ENCODE measurements at places on chromosomes 4 and X.
A peak's percentile ranks its signal among the peaks of the same experiment; 100 is the strongest.

DNA sequence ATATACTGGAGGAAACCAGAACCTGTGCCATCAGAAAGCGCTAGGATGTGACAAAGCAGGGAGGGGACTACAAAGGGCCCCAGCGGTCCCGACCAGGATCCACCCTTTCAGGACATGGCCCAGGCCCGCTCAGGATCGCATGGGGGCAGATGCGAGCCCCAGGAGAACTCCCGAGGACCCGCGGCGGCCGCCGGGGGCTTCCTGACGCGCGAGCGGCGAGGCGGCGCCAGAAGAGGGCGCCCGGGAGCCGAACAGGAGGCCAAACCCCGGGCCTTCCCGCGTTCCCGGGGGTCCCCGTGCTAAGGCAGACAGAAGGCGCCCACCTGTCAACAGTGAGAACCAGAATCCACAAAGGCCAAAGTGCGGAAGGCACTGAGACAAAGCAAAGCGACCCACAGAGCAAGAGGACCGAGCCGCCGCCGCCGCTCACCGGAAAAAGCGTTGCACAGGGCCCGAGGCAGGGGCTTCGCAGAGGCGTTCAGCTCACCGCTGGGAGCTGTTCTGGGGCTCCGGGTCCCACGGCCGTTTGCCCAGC lies 7.3 kb upstream of the OPN1LW start:
- peak; percentile 37 for DNase-seq

DNA sequence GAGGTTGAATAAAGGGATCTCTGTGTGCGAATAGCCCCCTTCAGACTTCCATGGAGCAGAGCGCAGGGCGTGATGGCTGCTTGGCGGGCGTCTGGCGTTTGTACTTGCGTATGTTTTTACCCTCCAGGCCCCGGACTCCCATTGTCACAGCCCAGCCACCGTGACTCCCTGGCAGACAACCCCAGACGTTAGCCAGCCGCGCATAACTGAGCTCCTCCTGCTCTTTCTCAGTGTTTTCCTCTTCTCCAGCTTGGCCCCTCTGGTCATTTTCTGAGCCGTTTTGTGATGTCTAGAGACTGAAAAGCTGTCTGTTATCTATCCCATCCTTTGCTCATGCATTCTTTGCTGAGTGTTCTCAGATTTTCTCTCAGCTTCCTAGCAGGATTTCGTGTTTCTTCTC lies 54.3 kb downstream of the IGFBP7 start:
- no peak for DNase-seq

DNA sequence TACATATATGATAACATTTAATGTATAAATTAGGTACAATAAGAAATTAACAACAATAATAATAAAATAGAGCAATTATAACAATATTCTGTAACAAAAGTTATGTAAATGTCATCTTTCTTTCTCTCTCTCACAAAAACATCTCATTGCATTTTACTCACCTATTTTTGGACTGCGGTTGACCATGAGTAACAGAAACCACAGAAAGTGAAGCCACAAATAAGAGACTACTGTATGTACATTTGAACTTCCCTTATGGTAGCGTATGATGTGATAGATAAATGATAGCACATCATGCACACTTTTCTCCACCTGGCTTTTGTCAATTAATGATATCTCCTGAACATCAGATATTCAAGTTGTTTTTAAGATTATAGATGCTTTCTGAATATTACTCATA lies 80.5 kb downstream of the HNRNPD start:
- no peak for DNase-seq

- no peak for DNase-seq
Measured at GRCh38 chr4:181647396-181648147, 595.6 kb upstream of the TENM3 start.

DNA sequence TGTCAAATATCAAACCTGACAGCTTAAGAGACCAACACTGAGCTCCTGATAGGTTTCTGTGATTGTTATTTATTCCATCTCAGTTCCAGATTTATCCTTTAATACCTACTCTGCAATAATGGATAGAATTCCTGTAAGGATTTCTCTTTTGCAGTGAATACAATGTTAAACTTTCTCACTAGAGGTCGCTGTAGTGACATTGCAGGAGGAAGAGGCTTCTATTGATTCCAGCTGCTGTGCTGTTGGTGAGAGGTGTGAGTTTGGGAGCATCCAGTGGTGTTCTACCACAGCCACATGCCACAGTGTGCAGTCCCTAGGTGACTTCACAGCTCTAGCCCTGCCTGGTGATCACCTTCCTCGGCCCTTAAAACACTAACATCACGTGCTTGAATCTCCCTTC lies 34.6 kb upstream of the DCAF8L2 start:
- DNase-seq, result no peak

DNA sequence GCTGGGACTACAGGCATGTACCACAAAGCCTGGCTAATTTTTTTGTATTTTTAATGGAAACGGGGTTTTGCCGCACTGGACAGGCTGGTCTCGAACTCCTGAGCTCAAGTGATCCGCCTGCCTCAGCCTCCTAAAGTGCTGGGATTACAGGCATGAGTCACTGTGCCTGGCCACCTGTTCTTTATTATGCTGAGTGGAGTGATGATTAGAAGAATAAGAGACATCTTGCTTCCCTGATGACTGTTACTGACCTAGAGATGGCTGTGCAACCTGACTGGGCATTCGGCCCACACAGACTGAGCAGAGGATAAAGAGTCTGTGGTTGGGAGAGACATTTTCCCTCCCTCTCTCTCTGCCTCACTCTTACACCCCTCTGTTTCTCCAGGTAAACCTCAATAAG lies 56.7 kb downstream of the SPINK2 start:
- DNase-seq, result no peak

DNA sequence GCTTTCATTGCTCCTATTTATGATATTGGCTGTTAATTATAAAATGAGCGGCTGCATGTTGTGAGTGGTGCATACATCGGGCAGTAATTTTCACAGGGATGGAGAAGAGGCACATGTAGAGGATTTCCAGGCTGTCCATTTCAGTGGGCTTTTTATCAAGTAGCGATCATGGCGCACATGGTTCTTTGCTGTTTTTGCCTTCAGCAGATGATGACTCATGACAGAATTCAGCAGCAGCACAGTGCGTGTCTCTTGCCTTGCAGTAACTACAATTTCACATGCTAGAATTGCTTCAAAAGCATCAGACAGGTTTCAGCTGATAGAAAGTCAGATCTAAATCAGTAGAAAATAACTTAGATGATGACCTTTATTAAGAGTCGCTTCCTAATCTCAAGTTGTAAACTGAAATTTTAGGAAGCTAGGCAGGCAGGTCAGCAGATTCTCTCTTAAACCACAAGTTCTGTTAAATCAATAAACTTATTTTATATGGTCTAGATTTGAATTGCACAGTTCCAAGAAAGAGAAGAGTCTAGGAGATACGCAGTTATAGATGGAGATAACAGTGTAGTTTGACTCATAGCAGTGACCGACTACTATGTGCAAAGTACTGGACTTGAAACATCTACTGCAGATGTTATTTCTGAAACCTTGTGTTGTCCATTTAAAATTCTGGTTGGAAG lies 35.8 kb downstream of the LRP2BP start:
- no peak for DNase-seq

DNA sequence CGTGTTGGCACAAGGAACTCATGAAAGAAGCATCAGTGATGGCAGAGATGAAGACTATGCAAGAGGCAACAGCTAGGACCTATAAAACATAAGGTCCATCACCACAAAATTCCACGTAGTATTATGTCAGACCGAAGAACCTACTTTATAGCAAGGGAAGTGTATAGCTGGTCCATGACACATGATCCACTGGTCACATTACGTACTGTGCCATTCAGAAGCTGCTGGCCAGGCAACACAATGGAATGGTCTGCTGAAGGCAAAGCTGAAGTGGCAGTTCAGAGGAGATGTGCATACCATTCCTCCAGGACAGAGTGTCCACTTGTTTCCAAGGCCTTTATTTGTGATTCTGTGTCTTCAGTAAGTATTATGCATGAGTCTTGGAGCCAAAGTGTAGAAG lies 215.5 kb upstream of the UGT8 start:
- DNase-seq, result no peak

DNA sequence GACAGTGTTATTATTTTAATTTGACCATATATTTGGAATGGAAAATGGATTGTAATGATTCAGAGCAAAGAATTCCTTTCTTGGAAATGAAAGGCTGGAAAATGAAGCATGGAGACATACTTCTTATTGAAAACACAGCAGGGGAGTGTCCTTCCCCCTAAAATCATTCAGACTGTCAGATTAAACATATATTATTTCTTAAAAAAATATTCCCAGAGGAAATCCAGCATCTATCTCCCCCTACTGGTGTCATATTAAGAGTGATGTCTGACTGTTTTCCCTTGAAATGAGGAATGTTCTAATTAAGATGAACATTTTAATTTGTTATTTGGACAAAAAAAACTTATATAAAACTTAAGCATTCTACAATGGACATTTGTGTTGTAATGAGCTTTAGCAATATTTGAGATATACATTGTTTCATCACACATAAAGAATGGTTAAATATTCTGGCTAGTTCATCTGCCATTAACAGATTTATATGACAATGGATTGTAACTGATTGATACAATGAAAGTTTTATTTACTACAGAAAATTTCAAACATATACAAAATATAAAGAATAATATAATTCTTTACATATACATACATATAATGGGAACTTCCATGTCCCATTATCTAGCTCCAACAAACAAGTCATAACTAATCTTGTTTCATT lies 264.6 kb downstream of the SPRY1 start:
- no peak for DNase-seq

GRCh38 chr4:105246712-105247111 lies 100.0 kb downstream of the TET2 start:
- no peak for DNase-seq

DNA sequence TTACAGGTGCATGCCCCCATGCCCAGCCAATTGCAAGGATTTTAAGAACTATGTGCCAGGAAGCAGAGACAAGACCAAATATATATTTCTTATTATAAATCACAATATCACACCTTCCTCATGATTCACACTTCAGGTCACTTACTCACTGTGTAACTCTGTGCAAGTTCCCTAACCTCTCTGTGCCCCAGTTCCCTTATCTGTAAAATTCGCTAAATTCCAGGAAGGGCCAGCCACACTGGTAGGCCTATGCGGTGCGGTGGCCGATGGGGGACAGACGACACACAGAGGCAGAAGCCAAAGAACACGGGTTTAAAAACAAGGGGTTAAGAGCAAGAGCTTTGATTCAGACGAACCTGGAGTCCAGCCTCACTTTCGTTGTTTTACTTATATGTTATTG lies 2.8 kb downstream of the TRIM2 start:
- DNase-seq, result no peak

DNA sequence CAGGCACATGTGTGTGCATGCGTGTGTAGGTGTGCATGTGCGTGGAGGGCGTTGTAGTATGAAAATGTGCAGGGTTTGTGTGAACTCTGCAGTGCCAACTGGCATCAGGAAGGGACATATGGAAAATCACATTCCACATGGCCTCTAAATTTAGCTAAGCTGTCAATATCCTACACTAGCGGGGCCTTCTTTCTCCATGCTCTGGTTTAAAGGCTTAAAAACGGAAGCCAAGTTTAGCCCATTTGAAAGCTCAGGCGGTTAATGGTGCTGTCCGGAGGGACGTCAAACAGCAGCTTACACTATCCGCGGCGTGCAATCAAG lies 144.1 kb upstream of the NOCT start:
- DNase-seq, result no peak

GRCh38 chr4:23242962-23243361 lies 550.2 kb downstream of the GBA3 start:
- no peak for DNase-seq

DNA sequence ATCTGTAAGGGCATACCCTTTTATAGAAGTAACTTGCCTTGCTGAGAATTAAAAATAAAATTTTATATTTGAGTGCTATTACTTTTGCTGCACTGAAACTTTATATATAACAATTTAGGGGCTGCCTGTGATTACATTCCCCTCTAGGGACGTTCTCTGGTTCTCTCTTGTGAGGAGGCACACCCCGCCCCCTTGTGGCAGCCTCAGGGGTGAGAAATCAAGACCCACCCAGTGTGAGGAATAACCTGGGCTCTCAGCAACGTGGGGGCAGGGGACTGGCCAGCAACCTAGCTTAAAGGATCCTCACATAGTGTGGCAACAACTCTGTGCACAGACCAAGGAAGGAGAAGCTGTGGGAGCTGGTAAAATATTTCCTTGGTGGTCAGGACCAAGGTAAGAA lies 43.7 kb downstream of the MAGEA9 start:
- DNase-seq, result no peak

DNA sequence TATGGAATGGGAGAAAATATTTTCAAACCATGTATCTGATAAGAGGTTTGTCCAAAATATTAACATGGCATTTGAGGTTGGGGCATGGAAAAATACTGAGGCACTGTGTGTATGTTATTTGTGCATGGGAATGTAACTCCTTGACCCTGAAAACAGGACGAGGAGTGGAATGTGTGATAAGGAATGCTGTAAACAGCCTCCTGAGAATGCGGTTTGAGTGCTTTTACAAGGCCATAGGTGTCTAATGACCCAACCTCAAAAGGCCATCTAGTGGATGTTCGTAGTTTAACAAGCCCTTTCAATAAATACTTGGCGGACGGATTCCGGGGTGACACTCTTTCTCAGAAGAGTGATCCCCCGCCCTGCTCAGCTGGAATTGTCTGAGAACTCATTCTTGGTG lies 162.9 kb upstream of the USP9X start:
- DNase-seq, result no peak

DNA sequence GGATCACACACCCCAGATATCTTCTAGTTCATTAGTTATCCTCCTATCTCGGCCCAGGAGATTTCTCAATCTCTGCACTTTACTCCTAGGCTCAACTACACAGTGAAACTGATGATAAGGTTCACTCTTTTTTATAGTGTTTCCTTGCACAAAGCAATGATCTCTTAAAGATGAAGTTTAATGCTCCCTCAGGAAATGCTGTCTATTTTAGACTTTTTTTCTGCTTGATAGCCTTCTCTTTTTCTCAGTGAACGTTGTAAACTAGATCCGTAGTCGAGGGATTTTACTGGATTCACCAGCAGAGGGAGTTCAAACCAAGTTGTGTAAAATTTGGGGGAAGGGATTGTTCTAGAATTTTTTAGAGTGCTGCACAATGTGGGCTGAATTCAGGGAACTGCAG lies 269.6 kb downstream of the GBA3 start:
- DNase-seq, result no peak

Measured in stimulated activated CD4-positive, alpha-beta T cell treated with anti-CD3 and anti-CD28 coated beads, TNF-alpha, amount 100 ng/mL, for 24 hours (primary cell).